ENCODE measurements at places on chromosomes 5 and 9. TPM values are rescaled to one million over a fixed set of nuclear protein-coding genes. Genes with fewer than 3 reads are reported as not detected.

- no peak overlapping the region for H3K27ac ChIP-seq
- no peaks in the 10 kb centered on the region for H3K27me3 ChIP-seq
- H3K4me1 ChIP-seq: peaks cover 7% of the 10 kb centered on the region
- H3K36me3 ChIP-seq: peaks cover 11% of the 10 kb centered on the region
Measured at GRCh38 chr5:31823472-31823871, 184.5 kb downstream of the PDZD2 start.

DNA sequence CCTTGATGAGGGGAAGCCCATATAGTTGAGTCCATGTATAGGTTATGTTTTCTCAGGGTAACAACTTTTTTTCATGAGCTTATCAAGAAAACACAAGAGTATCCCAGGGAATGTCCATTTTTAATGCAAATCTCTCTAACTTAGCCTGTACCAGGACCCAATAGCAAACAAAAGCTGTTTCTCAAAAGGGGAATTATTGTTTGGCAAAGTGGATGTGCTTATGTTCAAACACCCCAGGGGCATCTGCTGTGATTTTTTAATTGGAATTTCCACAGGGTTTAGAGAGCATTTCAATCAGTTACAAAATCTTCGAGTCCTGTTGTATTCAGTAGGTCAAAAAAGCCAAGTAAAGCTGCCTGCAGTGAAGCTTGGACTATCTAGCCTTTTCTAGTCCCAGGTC, 33.4 kb upstream of the CSNK1G3 start:
- no peaks in the 10 kb centered on the region for H3K4me1 ChIP-seq
- H3K4me3 ChIP-seq: no peak overlapping the region
- no peaks in the 10 kb centered on the region for H3K36me3 ChIP-seq
- DNase-seq: no peak
- no peaks in the 10 kb centered on the region for H3K27me3 ChIP-seq
- no peak overlapping the region for H3K27ac ChIP-seq

DNA sequence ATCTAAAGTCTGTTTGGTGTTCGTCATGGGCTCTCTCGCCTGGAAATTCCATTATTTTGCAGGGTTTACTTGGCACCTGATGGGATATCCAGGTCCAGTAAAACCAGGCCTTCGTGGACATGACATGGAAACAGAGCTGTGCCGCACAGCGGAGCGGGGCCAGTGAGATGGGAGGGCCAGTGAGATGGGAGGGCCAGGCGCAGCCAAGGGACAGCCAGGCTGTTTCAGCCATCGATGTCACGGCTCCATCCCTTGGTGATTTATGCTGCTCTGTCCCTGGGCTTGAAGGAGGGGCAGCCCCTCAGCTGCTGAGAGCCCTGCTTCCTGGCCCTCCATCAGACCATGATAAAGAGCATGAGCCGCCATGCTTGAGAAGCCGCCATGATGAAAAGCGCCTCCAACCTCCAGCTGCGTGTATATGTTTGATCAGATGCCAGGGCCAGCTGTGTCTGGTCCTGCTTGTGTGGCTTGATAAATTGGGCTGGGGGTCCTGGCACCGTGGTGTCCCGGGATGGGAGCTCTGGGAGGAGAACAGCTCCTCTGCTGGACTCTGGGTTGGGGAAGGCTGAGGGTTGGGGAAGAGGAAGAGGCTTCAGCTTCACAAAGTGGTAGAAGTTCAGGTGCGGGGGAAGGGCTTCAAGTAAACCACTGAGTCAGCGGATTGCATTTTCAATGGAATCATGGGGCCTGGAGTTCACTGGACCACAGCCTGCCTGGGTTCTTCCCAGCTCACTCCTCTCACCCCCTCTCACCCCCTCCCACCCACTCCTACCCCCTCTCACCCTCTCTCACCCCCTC, 6.1 kb upstream of the COL5A1 start:
- H3K27me3 ChIP-seq: no peaks in the 10 kb centered on the region
- peaks cover 13% of the 10 kb centered on the region for H3K4me1 ChIP-seq
- no peaks in the 10 kb centered on the region for H3K36me3 ChIP-seq
- H3K27ac ChIP-seq: no peak overlapping the region
- H3K4me3 ChIP-seq: no peak overlapping the region
- DNase-seq: no peak

DNA sequence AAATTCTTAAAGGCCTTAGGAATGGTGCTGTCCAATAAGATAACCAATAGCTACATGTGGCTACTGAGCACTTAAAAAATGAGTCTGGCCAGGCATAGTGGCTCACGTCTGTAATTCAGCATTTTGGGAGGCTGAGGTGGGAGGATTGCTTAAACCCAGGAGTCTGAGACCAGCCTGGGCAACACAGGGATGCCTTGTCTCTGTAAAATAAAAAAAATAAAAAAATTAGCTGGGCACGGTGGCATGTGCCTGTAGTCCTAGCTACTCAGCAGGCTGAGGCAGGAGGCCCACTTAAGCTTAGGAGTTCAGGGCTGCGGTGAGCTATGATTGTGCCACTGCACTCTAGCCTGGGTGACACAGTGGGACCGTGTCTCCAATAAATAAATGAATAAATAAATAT, 1.3 kb upstream of the SLC22A5 start:
- DNase-seq: no peak
- no peaks in the 10 kb centered on the region for H3K36me3 ChIP-seq
- H3K27ac ChIP-seq: no peak overlapping the region
- H3K4me1 ChIP-seq: peaks cover 9% of the 10 kb centered on the region
- H3K4me3 ChIP-seq: no peak overlapping the region

GRCh38 chr5:172114875-172115422, 73.1 kb downstream of the STK10 start:
- no peak overlapping the region for H3K4me3 ChIP-seq
- peak overlapping the region; percentile 68 for H3K27ac ChIP-seq
- no peak for DNase-seq
- peaks cover 9% of the 10 kb centered on the region for H3K36me3 ChIP-seq

DNA sequence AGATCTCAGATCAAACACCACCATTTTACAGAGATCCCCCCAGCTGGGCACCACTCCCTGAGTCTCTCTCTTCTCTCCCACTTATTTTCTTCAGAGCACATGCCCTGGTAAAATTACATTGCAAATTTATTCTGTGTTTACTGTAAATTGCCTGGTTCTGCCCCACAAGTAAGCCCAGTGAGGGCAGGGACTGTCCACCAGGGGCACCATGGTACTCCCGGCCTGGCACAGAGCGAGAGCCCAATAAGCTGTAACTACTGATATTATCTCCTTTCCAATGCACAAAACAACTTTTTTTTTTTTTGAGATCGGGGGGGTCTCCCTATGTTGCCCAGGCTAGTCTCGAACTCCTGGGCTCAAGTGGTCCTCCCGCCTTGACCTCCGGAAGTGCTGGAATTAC, 123.0 kb downstream of the PAX5 start:
- no peaks in the 10 kb centered on the region for H3K27me3 ChIP-seq
- no peak overlapping the region for H3K27ac ChIP-seq
- H3K4me1 ChIP-seq: peaks cover 12% of the 10 kb centered on the region
- H3K36me3 ChIP-seq: no peaks in the 10 kb centered on the region
- no peak for DNase-seq
- no peak overlapping the region for H3K4me3 ChIP-seq

DNA sequence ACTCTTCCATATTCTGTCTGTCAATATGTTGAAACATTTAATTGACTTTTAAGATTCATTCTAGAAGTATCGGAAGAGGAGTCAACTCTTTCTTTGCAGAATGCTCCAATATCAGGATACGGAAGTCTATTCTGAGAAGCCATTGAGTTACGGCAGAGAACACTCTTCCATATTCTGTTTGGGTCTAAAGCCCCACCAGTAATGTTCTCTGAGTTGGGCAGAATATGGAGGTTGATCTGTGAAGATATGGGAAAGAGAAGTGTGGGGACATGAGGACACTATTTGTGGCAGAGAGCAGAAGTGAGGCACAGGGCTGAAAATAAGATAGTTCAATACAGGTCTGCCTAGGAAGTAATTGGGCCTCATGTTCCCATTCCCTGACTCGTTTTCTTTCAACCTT, 300.0 kb downstream of the DIRAS2 start:
- no peak overlapping the region for H3K27ac ChIP-seq
- H3K4me3 ChIP-seq: no peak overlapping the region
- peaks cover 24% of the 10 kb centered on the region for H3K4me1 ChIP-seq
- no peak for DNase-seq
- no peaks in the 10 kb centered on the region for H3K36me3 ChIP-seq

DNA sequence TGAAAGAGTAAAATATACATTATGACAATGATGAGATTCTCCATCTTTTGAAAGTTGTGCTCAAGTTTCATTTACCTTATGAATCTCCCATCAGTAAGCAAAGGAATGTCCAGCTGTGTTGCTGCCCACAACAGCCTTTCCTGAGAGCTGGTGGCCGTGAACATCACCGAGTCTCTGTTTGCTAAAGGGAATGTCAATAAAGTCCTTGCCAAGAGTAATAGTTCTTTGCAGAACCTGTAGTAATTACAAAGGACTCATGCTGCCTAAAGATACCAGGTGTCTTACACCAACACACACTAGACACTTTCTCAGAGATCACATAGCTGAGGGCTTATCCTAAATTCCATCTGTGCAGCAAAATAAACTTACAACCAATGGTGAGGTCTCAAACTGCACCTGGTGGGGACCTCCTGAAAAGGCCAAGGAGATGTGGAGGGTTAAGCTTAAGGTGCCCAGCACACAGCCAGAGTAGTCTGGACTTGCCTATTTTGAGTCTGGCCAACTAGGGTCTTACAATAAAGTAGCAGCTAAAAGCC, 111.1 kb upstream of the DAPK1 start:
- no peak overlapping the region for H3K27ac ChIP-seq
- H3K27me3 ChIP-seq: no peaks in the 10 kb centered on the region
- DNase-seq: no peak

TLE1 gene
- 97.7 TPM for total RNA-seq

- H3K27ac ChIP-seq: peak overlapping the region; percentile 12
- peaks cover 26% of the 10 kb centered on the region for H3K4me1 ChIP-seq
- no peaks in the 10 kb centered on the region for H3K27me3 ChIP-seq
- no peak overlapping the region for H3K4me3 ChIP-seq
- no peak for DNase-seq
Measured at GRCh38 chr5:98517560-98518366, 255.7 kb upstream of the RGMB start.

- H3K4me1 ChIP-seq: no peaks in the 10 kb centered on the region
- no peak overlapping the region for H3K27ac ChIP-seq
- no peaks in the 10 kb centered on the region for H3K36me3 ChIP-seq
- DNase-seq: no peak
Measured at GRCh38 chr9:112012026-112012902, 115.7 kb downstream of the UGCG start.

KLF9 gene
- 0.82 TPM for total RNA-seq

- no peak overlapping the region for H3K27ac ChIP-seq
- DNase-seq: no peak
- H3K4me1 ChIP-seq: no peaks in the 10 kb centered on the region
- no peaks in the 10 kb centered on the region for H3K36me3 ChIP-seq
- no peaks in the 10 kb centered on the region for H3K27me3 ChIP-seq
Measured at GRCh38 chr9:90846770-90847419, 45.3 kb downstream of the SYK start.

PLPP7 gene
- total RNA-seq: 4.9 TPM

DNA sequence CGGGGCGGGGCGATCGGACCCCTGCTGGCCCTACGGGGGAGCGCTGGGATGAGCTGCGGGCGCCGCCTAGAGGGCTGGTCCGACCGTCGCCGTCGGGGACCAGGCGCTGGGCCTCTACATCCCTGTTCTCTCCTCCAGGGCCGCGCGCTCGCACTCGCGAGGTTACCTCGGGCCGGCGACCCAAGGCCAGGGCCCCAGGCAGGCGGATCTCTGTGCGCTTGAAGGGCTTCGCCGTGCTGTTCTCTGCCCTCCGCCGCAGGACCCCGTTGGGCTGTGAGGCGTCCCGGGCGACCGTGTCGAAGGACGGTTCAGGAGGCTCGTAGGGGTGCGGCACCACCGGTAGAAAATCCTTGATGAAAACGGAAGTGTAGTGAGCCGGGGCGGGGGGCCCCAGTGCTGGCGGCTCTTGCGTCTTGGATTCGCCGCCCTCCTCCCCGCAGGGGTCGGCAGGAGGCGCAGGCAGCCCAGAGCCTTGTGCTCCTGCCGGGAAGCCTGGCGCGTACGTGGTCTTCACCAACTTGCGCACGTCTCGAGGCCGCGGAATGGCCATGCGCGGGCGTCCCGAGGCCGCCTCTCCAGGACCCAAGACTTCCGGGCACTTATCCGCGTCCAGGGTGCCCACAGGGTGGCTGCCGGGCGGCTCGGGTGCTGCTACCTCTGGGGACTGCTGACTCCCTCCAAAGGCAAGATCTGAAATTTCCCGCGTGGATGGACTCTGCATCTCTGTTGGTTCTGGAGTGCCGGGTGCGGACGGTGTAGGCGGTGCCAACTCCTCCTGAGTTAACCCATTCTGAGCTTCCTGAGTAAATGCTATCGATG, 2.0 kb downstream of the PROB1 start:
- H3K27me3 ChIP-seq: peaks cover 39% of the 10 kb centered on the region
- DNase-seq: peak; percentile 88
- H3K4me1 ChIP-seq: peaks cover 43% of the 10 kb centered on the region
- peaks cover 5% of the 10 kb centered on the region for H3K36me3 ChIP-seq
- H3K4me3 ChIP-seq: peak overlapping the region; percentile 87

DND1 gene
- 2.9 TPM for total RNA-seq

GLRA1 gene
- total RNA-seq: not detected

GRCh38 chr5:168153263-168153875, 138.1 kb upstream of the WWC1 start:
- H3K4me1 ChIP-seq: peaks cover 39% of the 10 kb centered on the region
- H3K27ac ChIP-seq: no peak overlapping the region
- H3K27me3 ChIP-seq: no peaks in the 10 kb centered on the region
- H3K4me3 ChIP-seq: no peak overlapping the region
- DNase-seq: no peak

DRD1 gene
- total RNA-seq: not detected

GRCh38 chr5:111953351-111954127, 196.5 kb upstream of the NREP start:
- H3K4me1 ChIP-seq: no peaks in the 10 kb centered on the region
- H3K4me3 ChIP-seq: no peak overlapping the region
- DNase-seq: no peak
- H3K27ac ChIP-seq: no peak overlapping the region
- H3K36me3 ChIP-seq: no peaks in the 10 kb centered on the region

C8G gene
- 0.85 TPM for total RNA-seq

GRCh38 chr5:139884144-139884543, 88.5 kb downstream of the PSD2 start:
- H3K36me3 ChIP-seq: no peaks in the 10 kb centered on the region
- H3K4me3 ChIP-seq: no peak overlapping the region
- H3K27ac ChIP-seq: no peak overlapping the region

DNA sequence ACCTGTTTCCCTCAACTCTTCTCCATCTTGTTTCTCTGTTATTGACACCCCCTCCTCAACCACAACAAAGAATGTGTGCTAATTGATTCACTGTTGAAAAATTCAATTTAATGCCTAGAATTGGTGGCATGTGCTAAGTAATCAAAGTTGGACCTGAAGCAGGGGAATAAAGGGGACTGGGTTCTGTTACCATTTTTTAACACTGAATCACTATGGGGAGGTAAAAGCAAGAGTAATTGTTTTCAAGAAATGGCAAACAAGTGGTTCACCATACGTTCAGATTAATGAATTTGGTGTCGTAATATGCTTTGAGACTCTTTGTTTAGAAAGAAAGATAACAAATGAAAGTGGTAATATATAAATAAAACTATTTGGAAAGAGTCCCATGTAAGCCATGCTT, 17.0 kb upstream of the SSBP2 start:
- peaks cover 13% of the 10 kb centered on the region for H3K36me3 ChIP-seq
- H3K4me3 ChIP-seq: no peak overlapping the region
- H3K4me1 ChIP-seq: peaks cover 15% of the 10 kb centered on the region

NEUROG1 gene
- not detected for total RNA-seq
